Stimulated activated CD8-positive, alpha-beta memory T cell treated with anti-CD3 and anti-CD28 coated beads, Interleukin-7, amount 100 ng/mL, for 48 hours (primary cell): ENCODE measurements at places on chromosomes 11 and 22.

GRCh38 chr11:67667490-67668191, 6.8 kb downstream of the ALDH3B2 start:
- DNase-seq = no peak

DNA sequence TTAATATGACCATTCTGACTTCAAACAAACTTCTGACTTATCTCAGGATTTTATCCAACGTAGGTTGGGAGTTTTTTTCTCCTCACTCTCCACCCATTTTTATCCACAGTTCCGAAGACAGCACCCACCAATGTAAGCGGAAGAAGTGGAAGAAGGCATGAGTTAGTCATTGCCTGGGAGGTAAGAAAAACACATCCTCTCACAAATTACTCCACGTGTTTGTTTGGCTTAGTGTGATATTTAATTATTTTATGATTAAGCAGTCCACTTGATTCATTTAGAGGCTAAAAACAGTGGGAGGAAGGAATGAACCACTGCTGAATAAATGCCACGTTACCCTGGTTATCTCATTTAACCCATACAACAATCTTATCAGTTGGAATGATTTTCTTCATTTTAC, 389.6 kb upstream of the ARHGAP42 start:
- no peak for DNase-seq

DNA sequence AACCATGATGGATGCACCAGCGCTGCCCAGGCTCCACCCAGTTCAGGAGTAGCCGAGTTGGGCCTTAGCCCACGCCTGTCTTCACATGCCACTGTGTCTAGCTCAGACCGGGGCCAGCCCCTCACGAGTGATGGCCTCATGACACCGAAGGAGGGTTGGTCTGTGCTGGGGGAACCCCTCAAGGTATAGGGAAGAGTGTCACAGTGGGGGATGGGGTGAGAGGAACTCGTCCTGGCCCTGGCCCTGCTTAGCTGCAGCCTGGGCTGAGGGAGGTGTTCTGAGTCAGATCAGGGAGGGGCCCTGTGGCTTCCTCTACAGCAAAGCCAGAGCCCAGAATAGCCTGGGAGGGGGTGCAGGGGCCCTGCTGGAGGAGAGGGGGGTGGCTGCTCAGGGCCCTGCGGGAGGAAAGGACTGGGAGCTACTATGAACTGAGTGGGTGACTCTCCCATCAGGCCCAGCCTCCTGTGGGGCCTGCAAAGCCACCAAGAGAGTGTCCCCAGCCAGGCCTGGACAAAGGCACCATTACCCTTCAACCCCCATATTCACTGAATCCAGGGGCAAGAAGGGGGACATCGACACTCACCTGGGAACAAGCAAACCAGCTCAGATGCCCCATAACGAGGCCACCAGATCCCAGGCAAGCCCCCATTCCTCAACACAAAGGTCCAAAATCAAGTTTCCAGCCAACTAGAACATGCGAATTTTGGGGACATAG, 41.2 kb downstream of the IGLL5 start:
- DNase-seq = peak; percentile 27

DNA sequence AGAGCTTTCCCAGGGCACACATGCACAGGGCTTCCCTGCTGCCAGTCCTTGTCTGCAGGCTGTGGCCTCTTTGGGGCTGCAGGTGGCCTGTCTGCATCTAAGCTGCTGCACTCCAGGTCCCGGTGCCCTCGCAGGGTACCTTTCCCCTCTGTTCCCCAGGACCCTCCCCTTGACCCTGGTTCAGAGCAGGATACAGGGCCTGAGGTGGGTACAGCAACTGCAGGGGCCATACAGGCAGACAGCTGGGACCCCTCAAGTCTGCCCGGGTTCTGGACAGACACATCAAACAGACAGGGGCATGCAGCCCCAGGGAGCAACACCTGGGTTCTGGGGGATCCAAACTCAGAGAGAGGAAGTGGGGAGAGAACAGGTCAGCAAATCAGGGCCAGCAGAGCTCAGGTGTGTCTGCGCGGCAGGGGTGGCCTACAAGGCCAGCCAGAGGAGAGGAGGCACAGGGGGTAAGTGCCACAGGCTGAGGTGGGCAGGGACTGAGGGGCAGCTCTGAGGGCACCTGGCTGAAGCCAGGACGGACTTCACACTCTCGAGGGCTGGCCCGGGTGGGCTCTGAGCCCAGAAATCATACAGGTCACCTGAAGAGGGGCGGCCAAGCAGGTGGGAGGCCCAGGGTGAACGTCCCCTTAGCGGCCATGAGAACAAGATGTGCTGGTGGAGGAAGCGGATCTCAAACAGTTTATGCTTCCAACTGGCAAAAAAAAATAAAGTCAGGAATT, 29.9 kb upstream of the COMT start:
- no peak for DNase-seq

GRCh38 chr11:76788661-76789442, 5.7 kb downstream of the TSKU start:
- no peak for DNase-seq

DNA sequence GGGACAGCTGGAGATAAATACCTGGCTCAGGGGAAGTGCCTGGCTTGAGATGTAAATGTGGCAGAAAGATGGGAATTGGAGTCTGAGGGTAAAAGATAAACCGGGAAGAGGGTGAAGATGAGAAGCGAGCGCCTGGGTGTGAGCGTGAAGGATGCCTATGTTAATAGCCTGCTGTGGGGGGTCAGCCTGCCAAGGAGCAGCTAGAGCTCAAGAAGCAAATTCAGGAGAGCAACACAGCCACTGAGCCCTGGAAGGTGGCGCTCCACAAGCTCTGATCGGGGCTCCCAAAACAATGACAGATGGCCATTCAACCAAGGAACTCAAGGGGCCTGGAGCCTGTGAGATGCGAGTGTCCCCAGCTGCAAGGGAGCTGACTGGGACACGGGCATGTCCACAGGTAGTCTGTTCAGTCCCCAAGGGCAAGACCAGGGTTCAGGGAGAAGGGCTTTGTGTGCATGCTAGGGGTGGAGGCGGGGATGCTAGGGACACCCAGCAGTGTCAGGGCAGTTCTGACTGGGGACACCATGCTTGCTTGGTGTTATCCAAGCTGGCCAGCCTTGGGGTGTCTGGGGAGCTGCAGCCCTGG, 2.8 kb downstream of the GSC2 start:
- no peak for DNase-seq

DNA sequence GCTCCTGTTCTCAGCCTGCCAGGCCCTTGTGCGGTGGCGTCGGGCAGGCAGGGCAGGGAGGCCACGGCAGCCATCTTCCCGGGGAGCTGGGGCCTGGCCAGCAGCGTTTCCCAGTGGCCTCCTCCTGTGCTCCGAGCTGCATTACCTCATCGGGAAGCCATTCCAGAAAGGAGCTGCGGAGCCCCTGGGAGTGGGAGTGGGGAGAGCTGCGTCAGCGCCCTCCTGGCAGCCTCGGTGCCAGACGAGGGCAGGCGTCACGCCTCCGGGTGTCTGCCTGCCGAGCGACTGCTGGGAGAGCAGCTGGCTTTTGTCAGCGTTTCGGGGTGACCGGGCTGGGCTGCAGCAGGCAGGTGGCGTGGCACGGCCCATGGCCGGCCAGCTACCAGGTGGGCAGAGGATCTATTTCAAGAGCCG, 30.9 kb upstream of the WNT7B start:
- no peak for DNase-seq

DNA sequence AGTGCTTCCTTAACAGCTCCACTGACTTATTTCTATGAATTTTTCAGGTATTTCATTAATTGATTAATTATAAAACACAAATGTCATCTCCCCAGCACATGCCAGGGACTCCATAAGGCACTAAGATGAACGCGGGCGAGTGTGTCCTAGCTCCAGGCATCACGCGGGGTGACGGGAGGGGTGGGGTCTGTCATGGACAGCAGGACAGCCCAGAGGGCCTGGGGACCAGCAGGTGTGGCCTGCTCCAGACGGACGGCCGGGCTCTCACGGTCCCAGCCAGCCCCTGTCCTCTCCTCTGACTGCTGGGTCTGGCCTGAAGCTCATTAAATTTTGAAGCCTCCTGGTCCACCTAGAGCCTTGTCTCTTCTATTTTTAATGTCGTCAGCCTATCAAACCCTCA, 531.1 kb downstream of the BRD1 start:
- DNase-seq = no peak

DNA sequence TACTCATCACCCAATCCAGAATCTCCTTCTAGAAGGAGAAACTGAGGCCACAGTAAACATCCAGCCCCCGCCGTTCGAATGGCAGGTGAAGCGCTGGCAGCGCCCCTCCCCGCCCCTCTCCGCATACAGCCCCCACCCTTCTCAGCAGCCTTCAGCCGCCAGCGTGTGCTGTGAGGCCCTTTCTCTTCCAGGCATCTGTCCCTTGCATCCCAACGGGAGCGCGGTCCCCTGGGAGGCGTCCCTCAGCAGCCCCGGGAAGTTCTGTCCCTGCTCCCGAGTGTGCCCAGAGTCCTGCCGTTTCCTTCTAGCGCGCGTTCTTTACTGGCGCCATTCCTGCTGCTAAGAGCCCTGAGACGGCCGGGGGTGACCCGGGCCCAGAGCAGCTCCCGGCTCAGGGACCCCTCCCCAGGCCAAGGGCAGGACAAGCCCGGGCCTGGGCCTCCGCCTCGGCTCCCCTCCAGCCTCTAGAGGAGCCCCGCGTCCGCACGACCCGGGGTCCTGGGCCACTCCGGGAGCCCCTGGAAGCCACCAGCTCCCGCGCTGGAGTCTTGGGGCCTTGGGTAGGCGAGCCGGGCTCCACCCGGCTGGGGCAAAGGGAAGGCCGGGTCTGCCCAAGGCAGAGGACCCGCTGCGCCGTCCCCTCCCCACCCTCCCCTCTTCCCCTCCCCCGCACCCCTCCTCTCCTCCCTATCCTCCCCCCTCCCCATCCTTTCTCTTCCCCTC, 450.4 kb downstream of the OPCML start:
- DNase-seq = no peak

DNA sequence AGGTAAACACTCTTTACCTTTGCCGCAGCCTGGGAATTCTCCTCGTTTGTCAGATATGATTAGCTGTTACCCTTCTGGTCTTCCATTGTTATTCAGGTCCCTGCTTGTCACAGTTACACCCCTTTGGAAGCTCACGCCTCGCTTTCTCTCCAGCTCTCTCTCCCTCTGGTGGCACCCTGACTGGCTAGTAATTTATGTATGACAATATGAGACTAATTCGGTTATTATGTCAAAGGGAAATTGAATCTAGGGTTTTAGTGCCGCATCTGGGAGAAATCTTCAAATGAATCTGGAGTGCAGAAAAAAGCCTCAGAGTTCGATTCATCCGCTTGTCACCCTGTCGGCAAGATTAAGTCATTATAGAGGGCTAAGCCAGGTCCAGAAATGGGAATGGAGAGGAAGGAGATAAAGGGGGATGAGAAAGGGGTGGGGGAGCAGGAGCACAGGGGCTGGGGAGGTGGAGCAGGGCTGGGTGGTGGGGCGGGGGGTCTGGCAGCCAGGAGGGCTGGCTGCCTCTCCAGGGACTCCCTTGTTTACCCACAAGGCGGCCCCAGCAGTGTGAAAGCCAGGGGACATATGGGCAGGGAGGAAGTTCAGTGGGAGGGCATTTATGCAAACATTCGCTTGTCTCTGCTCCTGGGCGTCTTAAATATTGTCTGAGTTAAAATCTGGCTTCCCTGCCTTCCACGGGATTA, 179.0 kb upstream of the NECTIN1 start:
- DNase-seq = no peak

DNA sequence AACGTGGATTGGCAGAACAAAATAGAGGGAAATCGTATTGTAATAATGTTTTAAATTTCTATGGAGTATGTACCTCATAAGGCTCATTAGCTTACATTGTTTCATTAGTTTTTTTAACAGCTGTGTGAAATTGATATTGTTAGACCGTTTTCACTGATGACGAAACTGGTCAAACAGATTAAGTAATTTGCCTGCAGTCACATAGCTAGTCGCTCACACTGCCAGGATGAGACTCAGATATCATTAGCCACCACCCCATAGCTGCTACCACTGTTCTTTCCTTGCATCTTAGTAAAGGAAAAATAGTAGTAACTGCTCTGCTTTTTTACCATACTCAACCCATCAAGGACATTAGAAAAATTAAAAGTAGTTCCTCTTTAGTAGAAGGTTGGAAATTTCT, 64.0 kb downstream of the DKK3 start:
- DNase-seq = no peak

- DNase-seq = no peak
Observed at GRCh38 chr11:94635072-94635471, 67.9 kb downstream of the PIWIL4 start.

GRCh38 chr22:17337639-17338038, 31.6 kb upstream of the CECR2 start:
- no peak for DNase-seq

DNA sequence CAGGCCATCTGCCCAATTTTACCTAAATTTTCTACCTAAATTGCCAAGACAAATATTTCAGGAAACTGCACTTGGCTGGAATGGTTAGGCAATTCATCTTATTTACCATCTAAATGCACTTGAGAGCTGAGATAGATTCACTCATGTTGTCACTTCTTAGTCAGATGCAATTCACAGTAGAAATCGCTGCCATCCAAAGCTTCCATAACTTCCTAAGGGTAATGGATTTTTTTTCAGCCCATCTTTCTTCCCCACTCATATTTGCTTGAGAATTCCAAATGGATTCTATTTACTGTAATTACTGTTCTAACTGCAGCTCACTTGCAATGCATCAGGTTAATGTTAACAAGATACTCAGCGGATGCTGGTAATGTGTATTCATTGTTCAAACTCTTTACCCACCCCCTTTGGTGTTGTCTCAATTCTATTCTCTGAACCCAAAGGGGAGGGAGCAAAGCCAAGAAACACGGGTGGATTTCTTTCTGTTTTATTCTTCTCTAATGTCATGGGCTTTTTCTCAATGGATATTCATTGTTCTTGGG, 96.0 kb downstream of the TENM4 start:
- DNase-seq = no peak
